ENCODE measurements at places on chromosomes 11 and 22.

DNA sequence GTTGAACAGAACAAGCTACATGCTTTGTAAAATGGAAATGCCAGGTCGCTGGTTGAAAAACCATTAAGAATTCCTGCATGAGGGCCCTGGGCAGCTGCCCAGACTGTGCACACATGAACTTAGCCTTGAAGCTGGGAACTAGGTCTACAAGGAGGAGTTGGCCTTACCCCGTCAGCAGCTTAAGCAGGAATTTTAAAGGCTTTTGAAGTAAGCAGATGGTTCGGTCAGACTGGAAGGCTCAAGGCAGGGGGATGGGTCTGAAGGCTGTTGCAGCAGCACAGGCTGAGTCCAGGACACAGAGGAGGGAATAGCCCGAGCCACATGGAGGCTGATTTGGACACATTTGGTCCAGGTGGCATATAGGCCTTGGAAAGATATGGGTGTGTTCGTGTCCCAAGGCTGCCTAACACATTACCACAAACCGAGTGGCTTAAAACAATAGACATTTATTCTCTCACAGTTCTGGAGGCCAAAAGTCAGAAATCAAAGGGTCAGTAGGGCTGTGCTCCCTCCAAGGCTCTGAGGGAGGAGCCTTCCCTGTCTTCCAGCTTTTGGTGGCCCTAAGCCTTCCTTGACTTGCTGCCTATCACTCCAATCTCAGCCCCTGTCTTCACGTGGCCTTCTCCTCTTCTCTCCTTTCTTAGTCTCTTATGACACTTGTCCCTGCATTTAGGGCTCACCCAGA is 11.6 kb downstream of the LIF start:
- H3K4me3 ChIP-seq, result no peak overlapping the region
- no peak for DNase-seq
- H3K27ac ChIP-seq, result no peak overlapping the region
- peaks cover 23% of the 10 kb centered on the region for H3K4me1 ChIP-seq
- no peaks in the 10 kb centered on the region for H3K36me3 ChIP-seq

DNA sequence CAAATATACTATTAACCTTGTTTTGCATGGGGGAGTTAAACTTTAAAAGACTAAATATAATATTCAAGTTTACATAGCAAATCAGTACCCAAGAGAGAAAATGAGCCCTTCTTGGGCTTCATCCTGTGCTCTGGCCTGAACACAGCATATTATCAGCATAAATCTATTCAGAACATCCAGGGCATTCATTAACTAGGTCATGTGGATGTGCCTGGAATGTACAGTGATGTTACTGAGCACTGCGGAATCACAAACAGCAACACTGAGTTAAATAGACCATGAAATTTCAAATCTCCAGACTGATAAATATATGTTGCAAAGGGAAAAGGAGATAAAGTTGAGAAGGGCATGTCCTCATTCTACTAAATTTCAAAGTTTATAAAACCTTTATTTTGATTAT is 426.4 kb downstream of the AASDHPPT start:
- H3K4me3 ChIP-seq, result no peak overlapping the region
- no peaks in the 10 kb centered on the region for H3K4me1 ChIP-seq
- no peak overlapping the region for H3K27ac ChIP-seq
- DNase-seq, result no peak
- H3K27me3 ChIP-seq, result no peaks in the 10 kb centered on the region

DNA sequence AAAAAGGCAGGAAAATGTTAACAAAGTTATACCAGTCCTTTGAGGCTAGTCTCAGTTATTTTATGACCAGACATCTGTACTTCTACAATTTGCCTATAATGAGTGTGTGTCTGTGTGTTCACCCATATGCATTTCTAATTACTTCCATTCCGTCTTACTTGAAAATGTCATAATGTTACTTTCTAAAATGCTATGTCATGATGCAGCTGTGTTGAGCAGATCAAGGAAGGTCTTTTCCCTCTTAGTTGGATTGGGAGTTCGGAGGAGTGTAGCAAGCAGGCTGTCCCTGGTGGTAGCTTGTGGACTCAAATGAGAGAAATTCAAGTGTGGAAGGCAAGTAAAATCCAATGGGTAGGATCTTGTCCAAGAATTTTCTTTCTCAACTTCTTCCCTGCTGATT is 3.0 kb downstream of the SNX19 start:
- peaks cover 6% of the 10 kb centered on the region for H3K27me3 ChIP-seq
- DNase-seq, result no peak
- peaks cover 65% of the 10 kb centered on the region for H3K36me3 ChIP-seq
- peaks cover 7% of the 10 kb centered on the region for H3K4me1 ChIP-seq
- no peak overlapping the region for H3K4me3 ChIP-seq

DNA sequence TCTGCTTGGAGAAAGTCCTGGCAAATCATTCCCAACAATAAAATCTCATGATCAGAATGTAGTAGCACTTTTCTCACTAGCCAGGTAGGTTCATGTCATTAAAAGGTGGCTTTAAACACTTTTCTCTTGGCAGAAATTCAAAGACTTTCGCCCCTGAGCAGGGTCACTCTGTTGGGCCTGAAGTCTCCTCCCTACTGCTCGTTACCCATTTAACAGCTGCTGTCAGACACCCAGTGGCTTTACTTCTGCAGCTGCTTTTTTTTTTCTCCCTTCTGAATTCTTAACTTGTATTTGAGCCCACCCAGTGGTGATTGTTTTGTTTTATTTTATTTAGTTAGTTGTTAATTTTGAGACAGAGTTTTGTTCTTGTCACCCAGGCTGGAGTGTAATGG is 25.0 kb downstream of the ARHGAP8 start:
- H3K4me3 ChIP-seq, result no peak overlapping the region
- H3K36me3 ChIP-seq, result no peaks in the 10 kb centered on the region
- no peaks in the 10 kb centered on the region for H3K4me1 ChIP-seq
- H3K27me3 ChIP-seq, result no peaks in the 10 kb centered on the region
- H3K27ac ChIP-seq, result no peak overlapping the region

DNA sequence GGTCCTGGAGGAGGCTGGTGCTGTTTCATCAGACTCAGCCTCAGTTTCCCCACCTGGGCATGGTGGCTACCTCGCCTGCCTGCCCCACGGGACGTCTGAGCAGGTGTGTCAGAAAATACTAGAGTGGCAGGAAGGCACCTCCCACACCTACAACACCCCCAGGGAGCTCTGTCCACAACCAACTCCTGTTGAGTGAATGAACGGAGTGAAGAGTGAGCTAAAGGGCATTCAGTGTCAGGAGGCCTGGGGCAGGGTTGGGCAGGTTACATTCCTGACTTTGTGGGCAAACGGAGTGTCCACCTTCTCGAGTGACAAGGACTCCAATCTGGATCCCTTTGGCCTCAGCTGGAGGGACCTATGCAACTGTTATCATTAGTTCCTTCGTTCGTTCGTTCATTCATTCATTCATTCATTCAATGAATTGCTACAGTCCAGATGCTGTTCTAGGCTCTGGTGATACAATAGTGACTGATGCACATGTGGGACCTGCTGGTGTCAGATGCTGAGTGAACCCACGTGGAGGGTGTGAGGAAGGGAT is 195.2 kb downstream of the CTTN start:
- no peak overlapping the region for H3K27ac ChIP-seq
- H3K4me3 ChIP-seq, result no peak overlapping the region
- no peak for DNase-seq
- peaks cover 5% of the 10 kb centered on the region for H3K4me1 ChIP-seq
- H3K36me3 ChIP-seq, result no peaks in the 10 kb centered on the region
- H3K27me3 ChIP-seq, result no peaks in the 10 kb centered on the region

- H3K27ac ChIP-seq, result no peak overlapping the region
- no peak for DNase-seq
- H3K4me1 ChIP-seq, result peaks cover 3% of the 10 kb centered on the region
Measured at GRCh38 chr11:95322539-95322938, 91.5 kb upstream of the SESN3 start.

DNA sequence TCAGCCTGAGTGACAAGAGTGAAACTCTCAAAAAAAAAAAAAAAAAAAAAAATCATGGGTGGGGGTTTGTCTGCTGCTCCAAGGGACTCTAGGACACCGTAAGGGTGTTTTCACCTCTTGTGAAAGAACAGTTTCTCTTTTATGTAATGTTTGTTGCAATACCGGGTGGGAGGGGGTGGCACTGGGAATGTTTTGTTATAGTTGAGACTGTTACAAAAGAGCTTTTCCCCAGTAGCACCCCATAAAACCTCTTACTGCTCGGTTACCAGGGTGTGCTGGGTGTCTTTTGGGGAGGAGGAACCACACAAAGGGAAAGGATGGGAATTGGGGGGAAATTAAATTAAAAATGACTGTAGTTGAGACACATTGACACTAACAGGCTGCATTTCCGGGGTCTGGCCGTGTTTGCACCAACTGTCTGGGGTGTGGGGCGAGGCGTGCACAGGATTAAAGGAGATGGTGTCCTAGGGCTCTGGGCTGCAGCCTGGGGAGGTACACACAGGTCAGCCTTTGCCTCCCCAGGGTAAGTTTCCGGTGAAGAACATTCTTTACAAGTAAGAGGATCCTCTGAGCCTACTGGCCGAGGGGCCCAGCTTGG is 1.6 kb downstream of the NFAM1 start:
- no peak overlapping the region for H3K4me3 ChIP-seq
- no peaks in the 10 kb centered on the region for H3K36me3 ChIP-seq
- peaks cover 43% of the 10 kb centered on the region for H3K4me1 ChIP-seq
- H3K27ac ChIP-seq, result no peak overlapping the region

- H3K4me1 ChIP-seq, result peaks cover 2% of the 10 kb centered on the region
- H3K27me3 ChIP-seq, result no peaks in the 10 kb centered on the region
- no peak overlapping the region for H3K4me3 ChIP-seq
- no peak for DNase-seq
Measured at GRCh38 chr22:17629641-17630040, 1.1 kb upstream of the ATP6V1E1 start.

DNA sequence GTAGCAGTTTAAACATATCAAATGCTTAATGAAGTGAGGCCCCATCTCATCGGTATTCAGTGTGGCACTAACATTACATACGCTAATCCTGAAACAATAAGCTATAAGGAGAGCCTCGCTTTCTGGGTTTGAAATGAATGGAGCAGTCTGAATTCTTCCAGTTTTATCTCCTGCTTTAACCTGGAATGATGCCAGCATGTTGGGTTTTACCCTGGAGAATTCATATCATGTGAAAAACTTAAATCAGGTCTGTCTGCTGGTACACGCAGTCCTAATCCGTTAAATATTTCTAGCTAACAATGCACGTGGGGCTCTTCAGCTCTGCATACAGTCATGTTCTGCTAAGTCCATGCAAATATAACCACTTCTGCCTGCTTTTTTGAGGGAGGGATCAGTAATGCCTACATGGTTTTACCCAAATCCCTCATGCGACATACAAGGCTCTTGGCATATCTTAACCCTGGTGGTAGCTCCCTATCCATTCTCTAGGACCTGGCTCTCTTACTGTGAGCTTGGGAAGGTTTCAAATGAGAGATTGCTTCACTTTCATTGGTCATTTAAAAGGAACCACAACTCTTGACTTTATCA is 92.7 kb downstream of the COMMD9 start:
- H3K27ac ChIP-seq, result no peak overlapping the region
- no peak for DNase-seq
- no peaks in the 10 kb centered on the region for H3K27me3 ChIP-seq
- H3K4me3 ChIP-seq, result no peak overlapping the region
- H3K36me3 ChIP-seq, result peaks cover 7% of the 10 kb centered on the region
